Motor neuron (in vitro differentiated cells): ENCODE measurements at places on chromosomes 7 and 10. TPM values are rescaled to one million over a fixed set of nuclear protein-coding genes. Genes with fewer than 3 reads are reported as not detected.

GRCh38 chr7:41275255-41275654, 427.6 kb downstream of the INHBA start:
- no peak for ATAC-seq

PAX4 gene
- 0.13 TPM in 1 of 2 replicates, not detected in the other for total RNA-seq

DNA sequence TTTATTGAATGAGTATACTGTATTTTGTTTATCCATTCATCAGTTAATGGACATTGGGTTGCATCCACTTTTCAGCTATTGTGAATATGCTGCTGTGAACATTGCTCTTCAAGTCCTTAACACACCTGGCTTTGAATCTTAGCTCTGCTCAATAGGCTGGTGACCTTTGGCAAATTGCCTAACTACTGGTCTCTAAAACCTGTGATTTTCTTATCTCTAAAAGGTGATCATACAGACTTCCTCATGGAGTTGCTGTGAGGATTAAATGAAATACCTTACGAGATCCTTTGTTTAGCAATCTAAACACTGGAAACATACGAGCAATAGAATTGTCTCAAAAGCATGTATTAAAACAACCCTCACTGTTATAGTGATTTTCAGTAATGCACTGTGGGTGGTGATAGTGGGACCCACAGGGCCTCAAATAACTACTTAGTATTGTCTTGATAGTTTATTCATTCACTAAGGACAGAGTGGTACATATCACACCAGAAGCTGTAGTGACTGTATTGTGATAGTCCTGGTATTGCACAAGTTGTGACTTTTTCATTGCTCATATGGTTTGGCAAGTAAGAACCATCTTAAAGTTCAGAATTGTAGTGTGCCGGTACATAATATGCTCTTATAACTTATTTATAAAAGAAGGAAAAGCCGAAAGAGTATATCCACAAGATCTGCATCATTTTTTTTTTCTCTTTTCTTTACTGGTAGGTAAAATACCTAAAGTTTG, 257.6 kb downstream of the EXOC4 start:
- ATAC-seq, result no peak

KCNH2 gene
- total RNA-seq, result 0.26 and 0.38 TPM in 2 replicates

SPDYE9 gene
- 1.7 and 2.2 TPM in 2 replicates for total RNA-seq

GRCh38 chr7:158037211-158037610, 550.4 kb downstream of the PTPRN2 start:
- no peak for ATAC-seq

- ATAC-seq, result no peak
Measured at GRCh38 chr7:28207486-28208158, 27.0 kb upstream of the JAZF1 start.

DNA sequence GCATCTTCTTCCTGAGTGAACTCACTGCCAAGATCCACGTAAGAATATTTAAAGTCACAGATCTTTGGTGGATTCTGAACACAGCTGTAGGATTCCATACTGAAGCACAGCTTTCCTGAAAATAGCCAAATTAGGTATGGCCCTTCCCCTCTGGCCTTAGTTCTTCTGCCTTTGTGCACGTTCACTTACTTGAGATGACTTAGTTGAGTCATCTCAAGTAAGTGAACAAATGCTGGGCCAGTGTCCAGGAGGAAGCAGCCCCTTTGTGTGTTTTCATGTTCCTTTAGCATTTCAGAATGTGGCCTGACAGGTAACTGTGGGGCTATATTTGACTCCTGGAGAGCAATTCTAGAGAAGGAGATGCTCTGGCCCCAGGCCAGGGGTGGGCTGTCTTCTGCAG, 51.5 kb downstream of the CCNY start:
- no peak for ATAC-seq

GRCh38 chr10:28300027-28300426, 2.8 kb downstream of the MPP7 start:
- ATAC-seq, result no peak

- ATAC-seq, result no peak
Measured at GRCh38 chr10:98577578-98577977, 130.8 kb upstream of the HPS1 start.

GRCh38 chr7:24700521-24701260, 56.6 kb downstream of the GSDME start:
- ATAC-seq, result no peak

LYZL2 gene
- not detected in 2 replicates for total RNA-seq

ST7 gene
- 41.5 and 44.8 TPM in 2 replicates for total RNA-seq
